Stromal cell of bone marrow (primary cell): ENCODE measurements at places on chromosomes 4 and X.

- DNase-seq: no peak
Observed at GRCh38 chrX:21678048-21678612, 20.0 kb upstream of the KLHL34 start.

- no peak for DNase-seq
Observed at GRCh38 chr4:114599903-114600552, 1.4 kb downstream of the UGT8 start.

DNA sequence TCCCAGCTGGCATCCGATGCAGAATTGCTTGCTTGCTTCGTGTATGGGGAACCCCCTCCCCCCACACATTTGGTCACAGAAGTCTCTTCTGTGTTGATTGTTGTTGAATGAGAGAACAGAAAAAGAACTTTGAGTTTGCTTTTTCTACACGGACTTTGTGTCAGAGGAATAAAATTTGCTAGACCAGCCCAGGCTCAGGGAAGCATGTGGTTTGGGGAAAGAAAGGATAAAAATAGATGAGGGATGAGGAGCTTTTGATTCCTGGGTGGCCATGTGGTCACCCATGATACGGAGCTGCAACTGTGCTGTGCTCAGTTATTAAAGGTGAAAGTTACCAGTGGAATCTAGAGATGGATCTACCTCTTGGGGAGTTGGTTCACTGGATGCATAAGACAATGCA is 34.2 kb upstream of the ESX1 start:
- DNase-seq: no peak

DNA sequence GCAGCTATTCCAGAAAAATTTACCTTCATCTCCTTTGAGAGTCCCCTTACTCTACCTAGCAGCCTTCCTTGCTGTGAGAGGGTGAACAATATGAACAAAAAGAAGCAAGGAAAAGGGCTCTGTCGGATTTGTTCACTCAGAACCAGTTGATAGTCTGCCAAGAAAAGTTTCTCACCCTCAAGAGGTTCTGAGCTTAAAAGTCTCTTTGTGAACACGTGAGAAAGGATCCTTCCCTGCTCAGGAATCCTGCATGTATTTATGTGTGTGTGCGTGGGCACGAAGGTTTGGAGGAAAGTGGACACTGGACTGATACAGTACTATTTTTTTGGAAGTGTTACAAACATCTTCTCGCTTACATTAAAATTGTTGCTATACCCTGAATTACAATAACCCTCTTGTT is 178.6 kb upstream of the JADE1 start:
- no peak for DNase-seq

DNA sequence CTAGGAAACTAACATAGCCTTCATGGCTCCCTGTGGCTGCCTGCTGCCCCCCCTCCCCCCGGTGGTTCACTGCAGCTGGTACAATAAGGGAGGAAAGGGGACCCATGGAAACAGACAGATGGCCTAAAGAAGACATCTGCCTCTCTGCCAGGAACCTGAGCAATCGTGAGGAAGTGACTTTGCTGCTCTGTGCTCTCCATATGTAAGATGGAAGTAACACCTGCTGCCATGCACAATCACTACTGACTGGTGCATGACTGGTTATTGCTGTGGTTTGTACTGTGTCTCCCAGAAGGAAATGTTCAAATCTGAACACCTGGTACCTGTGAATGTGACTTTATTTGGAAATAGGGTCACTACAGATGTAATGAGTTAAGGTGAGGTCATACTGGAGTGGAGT is 43.6 kb downstream of the CD99L2 start:
- DNase-seq: no peak

DNA sequence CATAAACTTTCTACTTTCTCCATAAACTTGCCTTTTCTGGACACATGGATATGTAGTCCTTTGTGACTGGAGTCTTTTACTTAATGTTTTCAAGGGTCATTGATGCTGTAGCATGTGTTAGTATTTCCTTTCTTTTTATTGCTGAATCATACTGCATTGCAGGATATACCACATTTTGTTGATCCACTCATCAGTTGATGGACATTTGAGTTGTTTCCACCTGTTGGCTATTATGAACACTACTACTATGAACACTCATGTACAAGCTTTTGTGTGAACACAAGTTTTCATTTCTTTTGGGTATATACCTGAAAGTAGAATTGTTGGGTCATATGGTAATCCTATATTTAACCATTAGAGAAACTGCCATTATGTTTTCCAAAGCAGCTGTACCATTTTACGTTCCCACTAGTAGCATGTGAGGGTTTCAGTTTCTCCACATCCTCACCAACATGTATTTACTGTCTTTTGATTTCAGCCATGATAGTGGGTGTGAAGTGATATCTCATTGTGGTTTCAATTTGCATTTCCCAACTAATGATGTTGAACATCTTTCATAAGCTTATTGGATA is 26.3 kb upstream of the GPM6B start:
- no peak for DNase-seq

GRCh38 chr4:1736812-1737211 is 15.5 kb downstream of the TACC3 start:
- DNase-seq: no peak

DNA sequence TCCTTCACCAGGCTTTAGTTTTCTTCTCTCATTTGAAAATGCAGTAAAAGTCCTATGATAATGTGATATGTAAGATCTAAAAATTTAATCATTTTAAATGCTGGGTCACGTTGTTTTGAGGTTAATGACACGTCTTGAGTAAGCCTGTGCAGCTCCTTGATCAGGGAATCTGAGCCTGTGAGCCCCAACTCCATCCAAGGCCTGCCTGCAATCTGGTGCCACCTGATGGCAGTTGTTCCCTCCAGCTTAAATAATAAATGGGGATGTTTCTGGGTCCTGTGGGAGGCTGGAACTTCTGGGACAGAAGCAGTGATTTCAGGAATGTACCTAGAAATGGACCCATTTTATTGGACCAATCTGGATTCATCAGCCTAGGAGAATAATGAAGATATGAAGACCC is 455.4 kb upstream of the ADGRL3 start:
- DNase-seq: peak; percentile 22

GRCh38 chrX:45807572-45808425 is 607.1 kb upstream of the DIPK2B start:
- DNase-seq: peak; percentile 54

DNA sequence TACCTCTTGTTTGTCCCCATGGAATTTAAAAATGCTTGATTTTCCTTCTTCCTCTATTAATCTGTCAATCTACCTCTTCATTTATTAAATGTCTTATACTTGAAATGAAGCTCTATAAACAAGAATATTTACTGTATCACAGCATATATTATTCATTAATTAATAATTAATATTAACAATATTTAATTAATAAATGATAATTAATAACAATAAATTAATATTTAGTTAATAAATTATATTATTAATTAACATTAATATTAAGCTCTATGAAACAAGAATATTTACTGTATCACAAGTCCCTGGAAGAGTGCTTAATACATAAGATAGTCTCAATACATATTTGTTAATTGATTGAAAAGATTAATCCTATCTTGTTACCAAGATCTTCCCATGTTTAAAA is 306.6 kb downstream of the STPG2 start:
- DNase-seq: no peak

- no peak for DNase-seq
Observed at GRCh38 chr4:30769093-30769492, 48.9 kb downstream of the PCDH7 start.

- DNase-seq: no peak
Observed at GRCh38 chr4:187460016-187460415, 535.6 kb upstream of the ZFP42 start.

- DNase-seq: no peak
Observed at GRCh38 chr4:105504744-105505143, 30.9 kb upstream of the PPA2 start.

DNA sequence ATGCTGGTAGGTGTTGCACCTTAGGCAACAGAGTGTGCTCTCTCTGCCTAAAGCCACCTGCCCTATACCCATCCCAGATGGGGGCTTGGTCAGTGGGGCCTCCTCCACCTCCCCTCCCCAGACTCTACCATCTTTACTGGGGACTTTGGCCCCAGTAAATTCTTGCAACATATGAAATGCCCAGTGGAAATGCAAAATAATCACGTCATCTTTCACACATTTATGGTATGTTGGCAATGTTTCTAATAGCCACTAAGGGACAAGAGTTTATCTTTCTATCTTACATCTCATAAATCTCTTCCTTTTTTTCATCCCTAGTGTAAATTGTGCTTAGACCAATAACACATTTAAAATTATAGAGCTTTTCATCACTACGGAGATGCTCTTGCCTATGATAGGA is 103.0 kb upstream of the MAML3 start:
- DNase-seq: no peak

DNA sequence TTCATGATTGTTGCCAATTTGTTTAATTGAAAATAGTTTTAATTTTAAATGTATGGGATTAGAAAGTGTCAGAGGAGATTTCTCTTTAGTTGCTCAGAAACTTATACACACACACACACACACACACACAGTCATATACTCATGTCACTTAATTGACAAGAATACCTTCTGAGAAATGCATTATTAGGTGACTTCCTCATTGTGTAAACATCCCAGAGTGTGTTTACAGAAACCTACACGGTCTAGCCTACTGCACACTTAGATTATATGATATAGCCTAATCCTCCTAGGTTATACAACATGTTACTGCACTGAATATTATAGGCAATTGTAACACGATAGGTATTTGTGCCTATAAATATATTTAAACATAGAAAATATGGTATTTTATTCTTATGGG is 1327.4 kb downstream of the FSTL5 start:
- no peak for DNase-seq

- DNase-seq: no peak
Observed at GRCh38 chrX:41705042-41705441, 16.3 kb downstream of the GPR34 start.

- DNase-seq: no peak
Observed at GRCh38 chr4:138164208-138164607, 77.9 kb downstream of the SLC7A11 start.

DNA sequence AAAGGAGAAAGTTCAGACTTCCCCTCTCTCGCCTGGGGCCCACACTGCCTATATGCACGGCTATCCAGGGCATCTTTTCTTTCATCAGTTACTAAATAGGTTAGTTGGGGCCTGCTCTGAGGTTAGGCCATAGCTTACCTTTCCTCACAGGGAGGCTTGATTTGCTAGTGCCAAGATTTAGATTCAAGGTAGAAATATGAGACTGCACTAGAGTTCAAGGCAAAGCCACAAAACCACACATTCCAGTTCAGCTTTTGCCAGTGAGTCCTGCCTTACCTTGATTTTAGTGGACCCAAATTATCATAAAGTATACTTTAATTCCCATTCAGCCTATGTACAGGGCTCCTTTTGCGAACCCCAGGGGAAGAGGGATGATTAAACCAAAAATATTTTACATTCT is 762.8 kb downstream of the PDHA2 start:
- no peak for DNase-seq

- no peak for DNase-seq
Observed at GRCh38 chr4:81213671-81214070, 1.4 kb downstream of the PRKG2 start.

GRCh38 chr4:69360271-69360670 is 80.0 kb downstream of the UGT2B28 start:
- no peak for DNase-seq

DNA sequence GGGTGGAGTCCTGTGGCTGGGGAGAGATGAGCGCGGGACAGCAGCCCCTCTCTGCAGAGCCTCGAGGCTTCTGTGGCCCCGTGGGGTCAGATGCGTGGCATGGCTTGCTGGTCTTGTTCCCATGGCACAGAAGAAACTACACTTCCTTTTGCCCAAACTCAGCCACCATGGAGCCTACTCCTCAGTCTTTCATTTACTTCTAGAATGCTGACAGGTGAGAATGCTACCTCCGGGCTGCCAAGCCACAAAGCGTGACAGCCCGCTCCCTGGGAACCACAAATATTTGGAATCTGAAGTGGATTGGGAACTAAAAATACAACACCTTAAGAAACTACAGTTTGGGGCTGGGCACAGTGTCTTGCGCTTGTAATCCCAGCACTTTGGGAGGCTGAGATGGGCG is 98.0 kb downstream of the TRAPPC11 start:
- no peak for DNase-seq

DNA sequence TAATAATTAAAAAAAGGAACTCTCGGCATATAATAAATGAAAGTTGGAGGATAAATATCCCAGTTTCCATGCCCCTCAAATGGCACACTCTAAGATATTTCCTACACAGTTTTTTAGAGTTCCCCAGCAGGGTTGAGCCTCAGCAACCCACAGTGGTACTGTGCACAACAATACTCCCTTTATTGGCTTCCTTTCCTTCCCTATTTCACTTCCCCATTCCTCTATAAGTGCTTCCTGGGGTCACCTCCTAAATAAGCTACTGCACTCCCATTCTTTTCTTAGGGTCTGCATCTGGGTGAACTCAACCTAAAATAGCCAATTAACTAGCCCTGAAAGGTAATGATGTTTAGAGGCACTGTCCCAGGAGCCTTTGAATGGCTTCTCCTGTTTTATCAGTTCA is 76.4 kb upstream of the NHS start:
- DNase-seq: no peak

DNA sequence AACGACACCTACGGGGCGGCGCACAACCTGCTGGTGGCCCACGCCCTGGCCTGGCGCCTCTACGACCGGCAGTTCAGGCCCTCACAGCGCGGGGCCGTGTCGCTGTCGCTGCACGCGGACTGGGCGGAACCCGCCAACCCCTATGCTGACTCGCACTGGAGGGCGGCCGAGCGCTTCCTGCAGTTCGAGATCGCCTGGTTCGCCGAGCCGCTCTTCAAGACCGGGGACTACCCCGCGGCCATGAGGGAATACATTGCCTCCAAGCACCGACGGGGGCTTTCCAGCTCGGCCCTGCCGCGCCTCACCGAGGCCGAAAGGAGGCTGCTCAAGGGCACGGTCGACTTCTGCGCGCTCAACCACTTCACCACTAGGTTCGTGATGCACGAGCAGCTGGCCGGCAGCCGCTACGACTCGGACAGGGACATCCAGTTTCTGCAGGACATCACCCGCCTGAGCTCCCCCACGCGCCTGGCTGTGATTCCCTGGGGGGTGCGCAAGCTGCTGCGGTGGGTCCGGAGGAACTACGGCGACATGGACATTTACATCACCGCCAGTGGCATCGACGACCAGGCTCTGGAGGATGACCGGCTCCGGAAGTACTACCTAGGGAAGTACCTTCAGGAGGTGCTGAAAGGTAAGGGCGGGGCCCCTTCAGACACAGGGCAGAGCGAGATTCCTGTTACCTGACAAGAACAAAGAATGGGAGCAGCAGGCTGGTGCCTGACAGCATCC is 11.7 kb downstream of the RPL9 start:
- DNase-seq: peak; percentile 14

DNA sequence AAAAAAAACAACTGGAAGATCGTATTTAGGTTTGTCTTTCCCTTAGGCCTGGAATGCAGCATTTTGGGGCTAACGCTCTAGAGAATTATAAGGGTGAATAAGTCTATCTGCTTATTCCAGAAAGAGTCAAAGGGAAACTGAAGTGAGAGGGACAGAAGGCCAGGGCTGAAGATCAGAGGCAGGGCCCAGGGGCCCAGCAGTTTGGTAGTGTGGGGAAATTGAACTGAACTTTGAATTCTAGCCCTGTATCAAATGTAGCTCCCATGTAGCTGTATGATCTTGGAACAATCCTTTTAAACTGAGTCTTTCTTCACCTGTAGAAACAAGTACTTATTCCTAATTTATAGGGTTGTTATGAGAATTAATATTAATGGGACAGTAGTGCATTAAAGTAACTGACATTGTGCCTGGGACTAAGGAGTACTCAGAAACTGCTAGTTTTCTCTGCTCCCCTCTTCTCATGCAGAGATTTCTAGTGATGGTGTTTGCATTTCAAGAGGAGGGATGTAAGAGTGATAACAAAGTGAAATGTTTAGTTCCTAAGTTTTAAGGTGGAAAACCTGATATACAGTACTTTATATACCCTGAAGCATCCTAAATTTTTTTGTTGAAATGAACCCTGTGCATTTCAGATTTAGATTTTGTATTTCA is 30.4 kb downstream of the STOX2 start:
- DNase-seq: no peak

- DNase-seq: no peak
Observed at GRCh38 chr4:76569225-76569624, 134.2 kb downstream of the SHROOM3 start.
